Upper lobe of left lung (tissue), 6 donors: ENCODE measurements at places on chromosomes 3 and 15. TPM values are rescaled to one million over a fixed set of nuclear protein-coding genes. Genes with fewer than 3 reads are reported as not detected.

DNA sequence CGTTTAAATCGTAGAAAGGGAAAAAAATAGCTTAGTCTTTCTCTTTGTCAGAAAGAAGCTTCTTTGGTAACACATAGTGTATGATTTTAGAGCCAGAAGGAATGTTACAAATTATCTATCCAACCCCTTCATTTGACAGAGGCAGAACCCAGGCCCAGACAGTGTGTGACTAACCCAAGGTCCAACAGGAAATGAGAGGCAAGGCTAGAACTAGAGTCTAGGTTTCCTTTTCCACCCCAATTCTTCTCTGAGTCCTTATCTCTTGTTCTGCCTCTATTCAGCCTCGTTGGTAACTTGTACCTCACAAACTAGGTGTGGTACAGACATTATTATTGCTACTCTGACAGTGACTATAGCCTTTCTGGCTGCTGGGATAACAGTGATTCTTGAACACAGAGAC lies 39.3 kb downstream of the QTRT2 start:
- DNase-seq: no peak

DNA sequence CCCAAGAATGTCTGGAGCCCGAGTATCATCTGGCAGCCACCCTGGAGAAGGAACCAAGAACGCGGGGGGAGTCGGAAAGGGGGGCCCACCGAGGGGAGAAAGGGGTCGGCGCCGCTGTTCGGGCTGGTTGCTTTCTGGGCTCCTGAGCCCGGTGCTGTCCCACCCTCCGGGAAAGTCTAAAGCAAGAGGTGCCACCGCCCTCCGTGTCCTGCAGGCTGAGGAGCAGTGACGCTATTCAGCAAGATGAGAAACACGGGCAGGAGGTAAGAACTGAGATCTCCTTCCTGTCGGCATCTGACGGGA lies 234.8 kb downstream of the XXYLT1 start:
- peak; percentile 59 for DNase-seq

DNA sequence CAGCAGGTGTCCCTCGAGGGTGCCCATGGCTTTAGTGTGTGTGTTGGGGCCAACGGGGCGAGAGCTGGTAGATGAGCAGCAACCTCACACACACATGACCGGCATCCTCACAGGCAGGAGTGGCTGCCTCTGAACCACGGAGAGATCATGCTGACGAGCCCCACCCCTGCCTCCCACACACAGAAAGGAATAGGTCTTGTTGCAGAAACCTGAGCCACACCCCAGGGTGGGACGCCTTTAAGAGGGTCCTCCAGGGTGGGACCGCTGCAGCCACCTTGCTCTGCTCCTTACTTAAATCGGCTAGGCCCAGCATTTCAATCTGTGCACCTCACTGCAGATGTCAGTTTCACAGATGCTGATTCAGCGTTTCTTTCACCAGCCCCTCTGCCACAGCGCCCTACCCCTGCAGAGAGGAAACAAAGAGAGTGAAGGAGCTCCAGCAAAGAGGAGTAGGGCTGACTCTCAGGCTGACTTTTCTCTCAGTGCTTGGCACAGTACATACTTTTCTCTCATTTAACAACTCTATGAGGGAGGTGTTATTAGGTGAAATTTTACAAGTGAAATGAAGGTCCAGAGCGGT lies 61.2 kb upstream of the EPHB3 start:
- no peak for DNase-seq

Gene SEMA7A
- 2.2 TPM for total RNA-seq
